Activated T-helper 1 cell treated with anti-CD3 and anti-CD28 coated beads, Interleukin-12 subunit alpha, Interleukin-12 subunit beta, Interleukin-2, Interleukin-4 antibody, amounts not matched to agents 30 ng/mL and 10 ng/mL and 1 ng/mL, durations not matched to agents 14 hours and 24 hours and 36 hours (primary cell): ENCODE measurements at places on chromosomes 2 and 18.
A peak's percentile ranks its signal among the peaks of the same experiment; 100 is the strongest.

DNA sequence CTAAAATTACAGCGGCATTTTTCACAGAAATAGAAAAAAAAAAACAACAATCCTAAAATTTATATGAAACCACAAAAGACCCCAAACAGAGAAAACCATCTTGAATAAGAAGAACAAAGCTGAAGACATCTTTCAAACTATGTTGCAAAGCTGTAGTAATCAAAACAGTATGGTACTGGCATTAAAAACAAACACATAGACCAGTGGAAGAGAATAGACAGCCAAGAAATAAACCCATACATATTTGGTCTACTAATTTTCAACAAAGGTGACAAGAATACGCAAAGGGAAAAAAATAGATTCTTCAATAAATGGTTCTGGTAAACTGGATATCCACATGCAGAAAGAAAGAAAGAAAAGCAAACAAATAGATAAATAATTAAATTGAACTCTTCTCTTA is 9.0 kb upstream of the CCDC150 start:
- H3K36me3 ChIP-seq, result no peaks in the 10 kb centered on the region
- no peak overlapping the region for H3K27ac ChIP-seq
- no peak overlapping the region for H3K4me3 ChIP-seq

- H3K27me3 ChIP-seq, result peaks cover 4% of the 10 kb centered on the region
- no peak overlapping the region for H3K27ac ChIP-seq
- no peak for DNase-seq
- no peak overlapping the region for H3K4me3 ChIP-seq
- peaks cover 4% of the 10 kb centered on the region for H3K4me1 ChIP-seq
Measured at GRCh38 chr18:46393230-46393629, 263.8 kb downstream of the LOXHD1 start.

- DNase-seq, result no peak
- H3K4me1 ChIP-seq, result no peaks in the 10 kb centered on the region
- H3K27me3 ChIP-seq, result no peaks in the 10 kb centered on the region
- no peaks in the 10 kb centered on the region for H3K36me3 ChIP-seq
- H3K27ac ChIP-seq, result no peak overlapping the region
Measured at GRCh38 chr2:99805930-99806476, 316.2 kb upstream of the REV1 start.

DNA sequence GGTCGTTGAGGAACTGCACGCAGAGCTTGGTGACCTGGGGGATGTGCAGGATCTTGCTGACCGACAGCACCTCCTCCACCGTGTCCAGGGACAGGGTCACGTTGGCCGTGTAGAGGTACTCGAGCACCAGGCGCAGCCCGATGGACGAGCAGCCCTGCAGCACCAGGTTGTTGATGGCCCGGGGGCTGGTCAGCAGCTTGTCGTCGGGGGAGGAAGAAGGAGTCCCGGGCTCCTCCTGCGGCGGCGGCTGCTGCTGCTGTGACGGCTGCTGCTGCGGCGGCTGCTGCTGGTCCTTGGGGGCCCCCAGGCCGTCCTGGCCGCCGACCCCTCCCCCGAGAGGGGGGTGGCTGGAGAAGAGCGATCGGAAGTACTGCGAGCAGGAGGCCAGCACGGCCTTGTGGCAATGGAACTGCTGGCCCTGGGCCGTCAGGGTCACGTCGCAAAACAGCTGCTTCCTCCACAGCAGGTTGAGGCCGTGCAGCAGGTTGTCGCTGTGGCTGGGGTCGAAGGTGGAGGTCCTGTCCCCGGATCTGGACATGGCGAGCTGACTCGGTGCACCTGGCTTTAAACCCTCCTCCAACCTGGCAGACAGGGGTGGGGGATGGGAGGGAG is 2.7 kb downstream of the KLHL14 start:
- peaks cover 47% of the 10 kb centered on the region for H3K27me3 ChIP-seq
- H3K4me3 ChIP-seq, result no peak overlapping the region
- no peak for DNase-seq

DNA sequence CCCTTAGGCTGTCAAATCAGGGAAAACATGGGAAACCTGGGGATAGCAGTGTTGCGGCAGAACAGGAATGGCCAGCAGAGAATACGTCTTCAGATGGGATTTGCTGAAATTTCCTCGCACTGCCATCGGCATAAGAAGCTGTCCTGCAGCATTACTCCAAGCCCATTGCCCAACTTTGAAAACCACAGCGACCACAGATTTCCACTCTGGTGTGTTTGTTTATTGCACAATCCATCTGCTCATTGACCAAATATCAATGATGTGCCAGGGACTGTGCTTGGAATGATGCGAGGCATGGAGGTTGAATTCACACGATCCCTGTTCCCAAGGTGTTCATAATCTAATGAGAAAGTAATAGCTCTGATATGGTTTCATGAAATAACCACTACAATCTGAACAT is 383.3 kb upstream of the MYT1L start:
- DNase-seq, result no peak
- H3K36me3 ChIP-seq, result no peaks in the 10 kb centered on the region
- no peak overlapping the region for H3K4me3 ChIP-seq

DNA sequence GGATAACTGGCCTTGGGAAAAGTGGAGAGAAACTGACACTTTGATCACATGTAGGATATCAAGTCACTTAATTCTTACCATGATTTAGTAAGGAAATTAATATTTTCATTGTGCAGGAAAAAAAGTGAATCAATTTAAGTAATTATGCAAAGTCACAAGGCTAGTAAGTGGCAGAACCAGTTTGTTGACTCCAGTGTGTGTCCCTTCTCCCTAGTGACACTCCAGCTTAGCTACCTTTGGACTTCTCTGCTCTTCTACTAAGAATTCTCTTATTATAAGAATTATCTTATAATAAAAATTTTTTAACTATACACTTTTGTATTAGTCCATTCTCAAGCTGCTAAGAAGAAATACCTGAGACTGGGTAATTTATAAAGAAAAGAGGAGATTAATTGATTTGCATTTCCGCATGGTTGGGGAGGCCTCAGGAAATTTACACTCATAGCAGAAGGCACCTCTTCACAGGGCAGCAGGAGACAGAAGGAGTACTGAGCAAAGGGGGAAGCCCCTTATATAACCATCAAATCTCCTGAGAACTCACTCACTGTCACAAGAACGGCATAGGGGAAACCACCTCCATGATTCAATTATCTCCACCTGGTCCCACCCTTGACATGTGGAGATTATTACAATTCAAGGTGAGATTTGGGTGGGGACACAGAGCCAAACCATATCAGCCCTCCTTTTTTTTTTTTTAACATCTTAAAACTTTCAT is 13.6 kb downstream of the COL4A4 start:
- no peaks in the 10 kb centered on the region for H3K36me3 ChIP-seq
- no peak overlapping the region for H3K4me3 ChIP-seq
- no peak for DNase-seq
- H3K27ac ChIP-seq, result no peak overlapping the region
- no peaks in the 10 kb centered on the region for H3K27me3 ChIP-seq

DNA sequence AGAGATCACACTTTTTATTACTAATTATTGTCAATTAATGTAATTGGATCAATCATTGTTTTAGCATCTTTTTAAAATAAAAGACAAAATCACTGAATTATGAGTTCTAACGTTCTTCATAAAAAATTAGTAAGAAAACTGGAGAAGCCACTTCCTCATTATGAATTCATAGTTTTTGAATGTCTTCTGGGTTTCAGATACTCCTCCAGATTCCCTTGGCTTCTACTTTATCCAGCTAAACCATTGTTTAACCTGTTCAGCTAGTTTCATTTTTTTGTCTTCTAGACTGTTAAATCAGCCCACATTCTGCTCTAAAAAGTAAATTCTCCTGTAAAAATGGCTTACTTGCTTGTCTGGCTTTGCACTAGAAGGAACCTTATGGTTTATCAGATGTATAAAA is 753.4 kb upstream of the ACVR2A start:
- peaks cover 2% of the 10 kb centered on the region for H3K36me3 ChIP-seq
- peaks cover 4% of the 10 kb centered on the region for H3K27me3 ChIP-seq

GRCh38 chr2:205324355-205324754 is 357.9 kb upstream of the NRP2 start:
- H3K27ac ChIP-seq, result no peak overlapping the region
- H3K4me3 ChIP-seq, result no peak overlapping the region
- H3K27me3 ChIP-seq, result peaks cover 5% of the 10 kb centered on the region
- DNase-seq, result no peak
- H3K4me1 ChIP-seq, result no peaks in the 10 kb centered on the region

- H3K36me3 ChIP-seq, result no peaks in the 10 kb centered on the region
- H3K27me3 ChIP-seq, result no peaks in the 10 kb centered on the region
- DNase-seq, result no peak
- no peak overlapping the region for H3K4me3 ChIP-seq
- no peak overlapping the region for H3K27ac ChIP-seq
Measured at GRCh38 chr2:163878718-163879117, 142.9 kb upstream of the FIGN start.

DNA sequence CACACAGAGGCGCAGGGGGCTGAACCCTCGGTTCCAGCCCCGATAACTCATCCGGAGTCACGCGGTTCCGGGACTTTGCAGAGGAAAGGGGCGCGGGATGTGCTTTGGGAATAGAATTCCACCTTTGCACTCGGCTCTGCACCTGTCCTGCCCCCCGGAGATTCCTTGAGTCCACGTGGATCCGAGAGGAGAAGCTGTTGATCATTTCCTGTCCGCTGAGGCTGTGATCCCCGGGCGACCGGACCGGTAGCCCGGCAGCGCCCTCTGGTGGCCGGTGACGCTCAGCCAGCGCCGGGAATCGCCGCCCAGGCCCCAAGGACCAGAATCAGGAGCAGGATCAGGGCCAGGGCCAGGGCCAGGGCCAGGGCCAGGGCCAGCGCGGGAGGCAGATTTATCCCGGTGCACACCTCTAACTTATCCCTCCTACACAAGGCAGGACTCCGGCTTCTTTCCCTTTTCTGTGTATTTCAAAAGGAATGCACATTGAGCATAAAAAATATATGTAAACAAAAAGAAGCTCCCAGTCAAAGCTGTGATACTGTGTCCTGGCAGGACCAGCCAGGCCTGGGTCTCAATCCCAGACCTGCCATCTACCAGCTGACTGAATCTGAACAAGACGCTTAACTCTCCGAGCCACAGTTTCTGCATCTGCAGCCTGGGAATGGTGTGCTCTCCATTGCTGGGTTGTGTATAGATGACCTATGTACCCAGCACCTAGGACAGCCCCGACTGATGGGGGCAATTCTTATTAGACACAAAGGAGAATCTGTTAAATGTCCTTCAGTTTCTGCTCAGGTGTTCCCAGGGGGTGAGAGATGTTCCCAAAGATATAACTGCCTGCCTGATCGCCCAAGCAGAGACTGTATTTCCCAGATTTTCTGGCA is 8.5 kb upstream of the SPATA3 start:
- peaks cover 39% of the 10 kb centered on the region for H3K27me3 ChIP-seq
- peak overlapping the region; percentile 26 for H3K4me3 ChIP-seq
- DNase-seq, result peak; percentile 68
- H3K4me1 ChIP-seq, result peaks cover 35% of the 10 kb centered on the region
- H3K27ac ChIP-seq, result no peak overlapping the region

GRCh38 chr2:218223046-218223445 is 6.1 kb downstream of the ARPC2 start:
- no peak for DNase-seq
- peak overlapping the region; percentile 61 for H3K27ac ChIP-seq
- H3K4me1 ChIP-seq, result peaks cover 72% of the 10 kb centered on the region
- peaks cover 65% of the 10 kb centered on the region for H3K36me3 ChIP-seq
- H3K4me3 ChIP-seq, result peak overlapping the region; percentile 23
- no peaks in the 10 kb centered on the region for H3K27me3 ChIP-seq

- H3K36me3 ChIP-seq, result peaks cover 31% of the 10 kb centered on the region
- peak overlapping the region; percentile 14 for H3K27ac ChIP-seq
- no peaks in the 10 kb centered on the region for H3K27me3 ChIP-seq
- DNase-seq, result no peak
- peak overlapping the region; percentile 32 for H3K4me3 ChIP-seq
Measured at GRCh38 chr2:28399289-28399688, 6.6 kb downstream of the FOSL2 start.

DNA sequence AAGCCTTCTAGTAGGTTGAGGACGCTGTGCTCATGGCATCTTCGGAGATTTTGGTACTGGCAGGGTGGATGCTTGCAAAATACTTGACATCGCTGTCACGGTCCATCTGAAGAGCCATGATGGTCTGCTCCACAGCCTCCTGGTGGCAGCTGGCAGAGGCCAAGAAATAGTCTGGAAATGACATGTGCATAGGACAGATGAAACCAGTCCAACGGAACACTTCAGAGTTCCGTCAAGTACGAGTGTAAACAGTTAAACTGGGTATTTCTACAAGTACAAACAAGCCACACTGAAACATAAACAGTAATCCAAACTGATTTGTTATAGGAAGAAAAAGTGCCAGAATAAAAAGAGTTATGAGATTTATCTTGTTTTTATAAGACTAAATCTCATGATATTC is 66.6 kb downstream of the PPP4R1 start:
- peaks cover 36% of the 10 kb centered on the region for H3K36me3 ChIP-seq
- no peaks in the 10 kb centered on the region for H3K27me3 ChIP-seq
- no peaks in the 10 kb centered on the region for H3K4me1 ChIP-seq
- no peak overlapping the region for H3K4me3 ChIP-seq
- H3K27ac ChIP-seq, result no peak overlapping the region

- no peak overlapping the region for H3K4me3 ChIP-seq
- no peak for DNase-seq
- H3K36me3 ChIP-seq, result no peaks in the 10 kb centered on the region
- H3K27me3 ChIP-seq, result no peaks in the 10 kb centered on the region
- H3K27ac ChIP-seq, result no peak overlapping the region
Measured at GRCh38 chr2:56318147-56318546, 134.4 kb downstream of the CCDC85A start.

- H3K4me1 ChIP-seq, result no peaks in the 10 kb centered on the region
- no peaks in the 10 kb centered on the region for H3K27me3 ChIP-seq
- H3K27ac ChIP-seq, result no peak overlapping the region
- H3K4me3 ChIP-seq, result no peak overlapping the region
- DNase-seq, result peak; percentile 27
Measured at GRCh38 chr2:241950413-241951315, 81.1 kb downstream of the RTP5 start.

GRCh38 chr2:200741468-200742202 is 70.1 kb upstream of the BZW1 start:
- no peak for DNase-seq
- H3K27me3 ChIP-seq, result peaks cover 3% of the 10 kb centered on the region

DNA sequence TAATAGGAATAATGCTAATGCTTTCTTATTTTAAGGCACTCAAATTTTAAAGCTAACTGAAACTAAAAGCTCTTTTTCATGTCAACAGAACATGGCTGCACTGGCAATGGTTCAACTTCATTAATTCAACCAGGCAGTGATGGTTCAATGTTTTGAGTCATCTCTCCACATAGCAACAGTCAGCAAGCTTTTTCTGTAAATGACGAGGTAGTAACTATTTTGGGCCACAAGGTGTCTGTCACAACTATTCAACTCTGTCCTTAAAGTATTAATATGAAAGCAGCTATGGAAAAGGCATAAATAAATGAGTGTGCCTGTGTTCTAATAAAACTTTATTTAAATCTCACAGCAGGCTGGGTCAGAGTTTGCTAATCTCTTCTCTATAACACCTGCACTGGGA is 1425.6 kb upstream of the PIK3C3 start:
- no peaks in the 10 kb centered on the region for H3K36me3 ChIP-seq
- DNase-seq, result no peak
- H3K27ac ChIP-seq, result no peak overlapping the region
- H3K4me1 ChIP-seq, result no peaks in the 10 kb centered on the region
- no peak overlapping the region for H3K4me3 ChIP-seq

GRCh38 chr2:62335612-62336011 is 139.7 kb downstream of the B3GNT2 start:
- DNase-seq, result no peak
- H3K4me3 ChIP-seq, result no peak overlapping the region
- no peaks in the 10 kb centered on the region for H3K27me3 ChIP-seq
- H3K4me1 ChIP-seq, result no peaks in the 10 kb centered on the region
- H3K27ac ChIP-seq, result no peak overlapping the region
- H3K36me3 ChIP-seq, result no peaks in the 10 kb centered on the region
